ENCODE measurements at places on chromosomes 1 and 21.

- DNase-seq: no peak
Observed at GRCh38 chr1:34178072-34178471, 1.4 kb downstream of the C1orf94 start.

- no peak for DNase-seq
Observed at GRCh38 chr1:84735483-84735882, 45.2 kb upstream of the SSX2IP start.

- DNase-seq: no peak
Observed at GRCh38 chr1:31763671-31764311, 349 bp downstream of the ADGRB2 start.

GRCh38 chr1:182662956-182663355 lies 21.4 kb downstream of the RGS8 start:
- DNase-seq: no peak

- no peak for DNase-seq
Observed at GRCh38 chr1:168535536-168535935, 8.3 kb downstream of the XCL2 start.

All from NCI-H774 (cell line).